Suppressor macrophage (primary cell): ENCODE measurements at places on chromosomes 3 and 15.

GRCh38 chr3:34102288-34102687, 303.9 kb downstream of the PDCD6IP start:
- peak; percentile 12 for DNase-seq

GRCh38 chr15:69780374-69780773, 317.3 kb downstream of the TLE3 start:
- DNase-seq = no peak

DNA sequence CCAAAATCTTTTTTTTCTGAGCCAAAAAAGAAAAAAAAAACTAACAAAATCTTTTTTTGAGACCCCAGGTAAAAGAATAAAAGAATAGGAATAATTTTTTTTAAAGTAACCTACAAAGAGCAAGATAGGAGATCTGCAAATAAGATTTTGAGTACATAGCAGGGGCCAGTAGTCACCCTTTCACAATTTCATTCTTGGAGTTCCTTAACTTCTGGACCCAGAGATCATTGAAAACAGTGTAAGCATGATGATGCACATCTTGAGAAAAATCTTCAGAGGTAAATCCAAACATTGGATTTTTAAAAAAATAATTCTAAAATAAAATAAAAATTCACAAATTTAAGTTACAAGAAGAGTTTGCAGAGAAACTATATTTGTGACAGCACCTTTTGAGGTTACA, 18.8 kb downstream of the TFRC start:
- DNase-seq = no peak

- DNase-seq = no peak
Measured at GRCh38 chr3:88019024-88019423, 39.8 kb downstream of the CGGBP1 start.

DNA sequence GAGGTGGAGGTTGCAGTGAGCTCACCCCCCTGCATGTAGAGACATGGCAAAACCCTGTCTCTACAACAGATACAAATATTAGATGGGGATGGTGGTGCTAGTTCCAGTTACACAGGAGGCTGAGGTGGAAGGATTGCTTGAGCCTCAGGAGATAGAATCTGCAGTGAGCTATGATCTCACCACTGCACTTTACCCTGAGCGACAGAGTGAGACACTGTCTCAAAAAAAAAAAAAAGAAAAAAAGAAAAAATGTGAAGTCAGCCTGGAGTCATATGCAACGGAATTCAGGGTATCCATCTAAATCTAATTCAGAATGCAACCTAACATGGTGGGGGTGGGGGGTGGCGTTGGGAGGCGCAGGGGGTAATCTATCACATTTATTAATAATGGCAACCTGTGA, 37.1 kb upstream of the NR2F2 start:
- no peak for DNase-seq

- DNase-seq = no peak
Measured at GRCh38 chr3:120052677-120053076, 41.6 kb downstream of the GSK3B start.

- peak; percentile 76 for DNase-seq
Measured at GRCh38 chr3:69649120-69650065, 89.9 kb upstream of the MITF start.

- DNase-seq = no peak
Measured at GRCh38 chr15:48084759-48085590, 35.8 kb upstream of the SLC24A5 start.
